Activated naive CD8-positive, alpha-beta T cell treated with anti-CD3 and anti-CD28 coated beads, Interleukin-2, amount 50 U/mL, for 16 hours (primary cell): ENCODE measurements at places on chromosomes 11 and 22.

DNA sequence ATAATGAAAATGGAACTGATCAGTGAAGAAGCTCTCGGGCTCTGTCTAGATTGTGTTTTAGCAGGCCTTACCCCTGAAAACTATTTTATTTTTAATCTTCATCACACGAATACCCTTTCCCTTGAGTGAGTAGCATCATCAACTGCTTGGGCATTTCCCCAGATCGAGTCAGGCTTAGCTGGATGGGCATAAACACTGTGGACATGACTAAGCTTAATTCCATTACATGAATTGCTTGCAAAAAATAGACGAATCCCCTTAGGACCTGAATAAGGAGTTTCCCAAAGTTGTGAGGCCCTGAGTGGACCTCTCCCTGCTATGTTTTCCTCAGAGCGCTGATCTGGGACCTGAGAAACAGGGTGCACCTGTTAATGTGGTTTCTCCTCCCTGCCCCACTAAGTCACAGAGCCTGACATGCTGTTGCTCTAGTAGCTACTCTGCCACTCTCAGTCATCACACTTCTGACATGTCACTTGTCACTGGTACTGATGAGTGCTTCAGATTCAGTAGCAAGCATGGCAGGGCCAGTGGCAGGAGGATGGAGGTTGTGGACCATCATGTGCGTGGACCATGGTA lies 53.5 kb downstream of the ENDOD1 start:
- no peak for DNase-seq

- DNase-seq: no peak
Observed at GRCh38 chr11:13728076-13728475, 59.6 kb downstream of the FAR1 start.

DNA sequence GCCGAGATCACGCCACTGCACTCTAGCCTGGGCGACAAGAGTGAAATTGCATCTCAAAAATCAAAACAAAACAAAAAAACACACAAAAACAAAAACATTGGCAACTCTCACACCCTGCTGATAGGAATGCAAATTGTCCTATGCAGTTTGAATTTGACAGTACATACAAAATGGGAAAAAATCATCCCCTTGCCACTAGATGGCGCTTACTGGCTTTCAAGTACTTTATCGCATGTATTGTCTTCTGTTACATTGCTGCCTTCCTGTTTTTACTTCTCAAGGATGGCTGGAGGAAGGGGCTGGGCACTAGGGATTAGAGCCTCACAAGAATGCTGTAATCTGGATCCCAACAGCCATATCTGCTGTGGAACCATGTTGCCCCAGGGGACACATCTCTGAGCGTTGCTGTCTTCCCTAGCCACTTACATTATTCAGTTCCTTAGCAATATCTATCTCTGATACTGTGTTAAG lies 59.4 kb upstream of the A4GALT start:
- DNase-seq: no peak

GRCh38 chr11:62391642-62392425 lies 27.0 kb upstream of the SCGB1A1 start:
- DNase-seq: no peak

GRCh38 chr11:107840129-107840484 lies 18.5 kb downstream of the SLC35F2 start:
- no peak for DNase-seq

DNA sequence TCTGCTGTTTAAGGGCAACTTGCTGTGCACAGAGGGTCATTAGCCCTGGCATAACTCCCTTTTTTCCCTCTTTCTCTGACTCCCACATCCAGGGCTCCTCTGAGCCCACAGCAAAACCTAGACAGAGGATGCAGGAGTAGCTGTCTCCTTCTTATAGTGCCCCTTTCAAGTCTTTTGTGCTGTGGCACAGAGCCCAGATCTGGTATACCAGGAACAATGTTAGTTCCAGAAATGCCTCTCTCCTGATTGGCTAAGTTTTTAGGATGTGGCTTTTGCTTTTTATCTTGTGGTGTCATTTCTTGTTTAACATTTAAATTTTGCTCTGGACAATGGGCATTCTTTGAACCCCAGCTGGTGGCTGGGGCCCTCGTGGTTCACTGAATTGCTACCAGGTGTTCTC lies 25.6 kb upstream of the RRM1 start:
- no peak for DNase-seq

GRCh38 chr11:77959434-77959833 lies 35.0 kb downstream of the INTS4 start:
- no peak for DNase-seq

DNA sequence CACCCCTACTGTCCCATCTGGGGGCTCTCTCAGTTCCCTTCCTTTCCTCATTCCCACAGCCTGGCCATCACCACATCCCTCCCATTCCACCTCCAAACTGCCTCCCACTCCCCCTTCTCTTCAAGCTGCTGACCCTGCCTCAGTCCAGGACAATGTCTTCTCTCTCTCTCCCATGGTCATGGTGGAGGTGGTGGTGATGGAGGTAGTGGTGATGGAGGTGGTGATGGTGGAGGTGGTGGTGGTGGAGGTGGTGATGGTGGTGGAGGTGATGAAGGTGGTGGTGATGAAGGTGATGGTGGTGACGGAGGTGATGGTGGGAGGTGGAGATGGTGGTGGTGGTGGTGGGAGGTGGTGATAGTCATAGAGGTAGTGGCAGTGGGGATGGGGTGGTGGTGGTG lies 87.0 kb downstream of the MPPED1 start:
- DNase-seq: no peak

- DNase-seq: no peak
Observed at GRCh38 chr11:83170865-83171264, 13.9 kb downstream of the PCF11 start.

DNA sequence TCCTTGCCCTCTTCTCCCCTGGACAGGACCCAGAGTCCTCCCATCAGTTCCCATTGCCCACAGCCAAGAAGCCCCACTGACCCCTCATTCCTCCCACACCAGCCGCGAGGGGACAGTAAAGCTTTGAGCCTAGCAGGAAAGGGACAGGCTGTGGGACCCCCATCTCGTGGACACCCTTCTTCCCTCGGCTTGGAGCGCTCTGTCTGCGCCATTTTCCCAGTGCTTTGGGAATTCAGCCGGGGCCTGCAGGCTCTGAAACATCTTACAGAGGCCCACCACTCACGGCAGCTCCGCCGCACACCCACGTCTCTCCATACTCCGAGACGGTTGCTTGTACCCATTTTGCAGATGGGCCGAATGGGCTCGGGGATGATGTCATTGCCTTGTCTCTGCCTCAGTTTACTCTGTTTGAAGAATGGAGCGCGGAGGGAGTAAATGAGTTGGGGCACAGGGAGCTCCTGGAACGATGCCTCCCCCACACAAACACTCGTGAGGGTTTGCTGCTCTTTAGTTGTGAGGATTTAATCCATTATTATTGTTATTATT lies 447.7 kb downstream of the TBC1D22A start:
- DNase-seq: no peak

DNA sequence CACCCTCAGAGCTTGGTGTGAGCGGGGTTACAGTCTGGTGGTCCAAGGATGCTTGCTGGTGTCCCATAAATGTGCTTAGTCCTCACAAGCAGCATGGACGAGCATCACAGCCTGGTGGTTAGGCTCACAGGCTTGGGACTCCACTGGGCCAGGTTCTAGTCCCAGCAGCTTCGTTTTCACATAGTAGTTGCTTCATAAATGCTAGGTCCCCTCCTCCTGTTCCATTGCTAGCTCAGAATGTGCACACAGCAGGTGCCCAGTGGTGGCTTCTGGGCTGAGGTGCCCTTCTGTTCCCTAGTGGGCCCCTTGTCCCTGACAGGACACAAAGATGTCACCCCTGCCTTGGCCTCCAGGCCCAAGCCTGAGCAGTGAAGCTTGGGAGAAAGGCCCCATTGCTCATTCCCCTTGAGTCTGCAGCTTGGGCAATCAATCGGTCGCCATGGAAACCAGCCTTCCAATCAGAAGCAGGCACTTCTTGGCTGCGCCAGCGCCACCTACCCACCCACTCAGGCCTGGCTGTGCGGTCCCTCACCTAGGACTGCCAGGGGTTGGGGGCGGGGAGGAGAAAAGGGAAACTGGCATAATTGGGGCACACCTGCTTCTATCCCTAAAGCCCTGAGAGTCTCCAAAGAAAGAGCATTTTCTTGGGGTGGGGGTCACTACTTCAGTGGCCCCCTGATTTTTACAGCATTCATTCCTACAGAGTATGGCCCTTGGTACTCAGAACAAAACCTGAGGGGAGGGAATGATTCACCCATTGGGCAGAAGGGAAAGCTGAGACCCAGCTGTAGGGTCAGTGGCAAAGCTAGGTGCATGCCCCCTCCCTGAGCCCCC lies 48.1 kb downstream of the CYTH4 start:
- no peak for DNase-seq

GRCh38 chr11:13261591-13262061 lies 16.0 kb upstream of the BMAL1 start:
- no peak for DNase-seq
